ENCODE measurements at places on chromosomes 3 and 15.

- DNase-seq = peak; percentile 80
These were observed 6.3 kb downstream of the VILL start for GRCh38 chr3:37996785-37997301.

- DNase-seq = no peak
These were observed 721.3 kb downstream of the GBE1 start for GRCh38 chr3:81040107-81040506.

GRCh38 chr3:37862903-37863815 lies 1.5 kb downstream of the CTDSPL start:
- no peak for DNase-seq

GRCh38 chr3:161139686-161140085 lies 34.5 kb upstream of the B3GALNT1 start:
- DNase-seq = no peak

DNA sequence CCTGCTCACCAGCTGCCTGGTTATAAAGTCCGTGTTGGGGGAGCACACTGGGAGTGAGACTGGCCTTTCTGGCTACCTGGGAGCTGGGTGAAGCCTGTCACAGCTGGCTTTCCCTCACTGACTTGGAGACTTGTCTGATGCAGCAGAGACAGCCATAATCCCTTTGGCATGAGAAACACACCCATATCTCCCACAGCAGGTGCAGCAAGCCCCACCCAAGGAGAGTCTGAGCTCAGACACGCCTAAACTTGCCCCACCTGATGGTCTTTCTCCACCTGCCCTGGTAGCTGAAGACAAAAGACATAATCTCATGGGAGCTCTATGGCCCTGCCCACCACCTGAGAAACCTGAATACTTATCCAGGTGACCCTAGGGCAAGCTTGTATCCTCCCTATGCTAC lies 54.8 kb downstream of the NMD3 start:
- DNase-seq = no peak

- DNase-seq = no peak
These were observed 42.6 kb upstream of the TMCO5A start for GRCh38 chr15:37891766-37892368.

DNA sequence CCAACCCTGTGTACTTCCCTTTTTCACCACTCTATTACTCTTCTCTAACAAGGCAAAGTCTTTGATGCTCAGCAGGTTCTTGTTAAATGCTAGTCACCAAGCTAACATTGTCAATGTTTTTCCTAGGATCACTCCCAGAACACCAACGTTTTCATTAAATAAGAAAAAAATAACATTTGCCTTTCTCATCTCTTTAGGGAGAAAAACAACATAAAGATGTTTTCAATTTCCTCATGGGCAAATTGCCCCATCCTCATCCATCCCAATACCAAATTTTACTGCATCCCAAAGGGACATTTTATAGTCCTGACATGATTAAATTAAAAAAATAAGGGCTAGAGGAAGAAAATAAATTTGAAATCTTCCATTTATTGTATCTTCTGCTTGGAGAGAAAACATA lies 106.5 kb downstream of the SUCNR1 start:
- DNase-seq = no peak

All from activated CD4-positive, alpha-beta T cell treated with anti-CD3 and anti-CD28 coated beads, Interleukin-2, amount 50 U/mL, for 24 hours (primary cell).